ENCODE measurements at places on chromosomes 5 and 9. TPM values are rescaled to one million over a fixed set of nuclear protein-coding genes. Genes with fewer than 3 reads are reported as not detected.

- DNase-seq, result no peak
Observed at GRCh38 chr5:79578876-79579275, 33.4 kb upstream of the TENT2 start.

Gene UBAP2
- total RNA-seq, result 10.7 TPM

Gene MOB3B
- total RNA-seq, result under 0.01 TPM

- DNase-seq, result no peak
Observed at GRCh38 chr5:91257301-91257700, 125.8 kb downstream of the ARRDC3 start.

DNA sequence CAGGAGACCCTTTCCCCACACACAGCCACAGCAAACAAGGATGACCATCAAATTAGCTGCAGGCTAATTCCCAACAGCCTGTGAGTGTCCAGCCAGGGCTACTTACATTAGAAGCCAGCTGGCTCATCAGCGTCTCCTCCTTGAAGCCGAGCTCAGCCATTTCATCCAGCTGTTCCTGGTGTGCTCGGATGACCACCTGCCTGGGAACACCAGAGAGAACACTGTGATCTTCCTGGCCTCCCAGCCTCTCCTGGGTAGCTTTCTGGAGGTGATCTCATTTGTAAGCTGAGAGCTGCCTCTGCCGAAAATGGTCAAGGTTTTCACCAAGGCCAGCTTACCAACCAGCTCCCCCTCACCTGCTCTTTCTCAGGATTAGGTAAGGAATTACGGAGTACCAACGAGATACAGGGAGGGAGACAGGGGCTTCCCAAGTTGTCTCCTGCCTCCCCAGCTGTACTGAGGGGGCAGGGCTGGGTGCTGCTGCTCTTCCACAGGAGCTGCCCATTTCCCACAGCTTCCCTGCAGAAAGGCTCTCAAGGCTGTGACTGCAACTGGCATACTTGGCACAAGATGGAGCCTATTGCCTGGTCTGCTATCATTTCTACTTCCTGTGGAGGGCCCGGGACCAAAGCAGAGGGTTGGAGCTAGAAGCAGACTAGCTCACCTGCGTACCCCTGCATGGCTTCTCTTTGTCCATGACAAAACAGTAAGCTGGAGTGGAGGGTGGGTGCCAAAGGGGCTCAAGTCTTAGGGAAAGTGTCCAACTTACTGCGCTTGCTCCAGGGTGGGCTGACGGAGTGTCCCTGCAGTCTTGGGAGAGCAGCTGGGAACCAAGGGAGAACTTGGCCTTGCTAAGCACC, 73.9 kb downstream of the KIF24 start:
- DNase-seq, result peak; percentile 74

Gene SYK
- total RNA-seq, result not detected

Gene SLCO6A1
- 0.60 TPM for total RNA-seq

GRCh38 chr5:122727112-122727541, 47.8 kb upstream of the SNX2 start:
- peak; percentile 58 for DNase-seq

Gene AGXT2
- not detected for total RNA-seq

DNA sequence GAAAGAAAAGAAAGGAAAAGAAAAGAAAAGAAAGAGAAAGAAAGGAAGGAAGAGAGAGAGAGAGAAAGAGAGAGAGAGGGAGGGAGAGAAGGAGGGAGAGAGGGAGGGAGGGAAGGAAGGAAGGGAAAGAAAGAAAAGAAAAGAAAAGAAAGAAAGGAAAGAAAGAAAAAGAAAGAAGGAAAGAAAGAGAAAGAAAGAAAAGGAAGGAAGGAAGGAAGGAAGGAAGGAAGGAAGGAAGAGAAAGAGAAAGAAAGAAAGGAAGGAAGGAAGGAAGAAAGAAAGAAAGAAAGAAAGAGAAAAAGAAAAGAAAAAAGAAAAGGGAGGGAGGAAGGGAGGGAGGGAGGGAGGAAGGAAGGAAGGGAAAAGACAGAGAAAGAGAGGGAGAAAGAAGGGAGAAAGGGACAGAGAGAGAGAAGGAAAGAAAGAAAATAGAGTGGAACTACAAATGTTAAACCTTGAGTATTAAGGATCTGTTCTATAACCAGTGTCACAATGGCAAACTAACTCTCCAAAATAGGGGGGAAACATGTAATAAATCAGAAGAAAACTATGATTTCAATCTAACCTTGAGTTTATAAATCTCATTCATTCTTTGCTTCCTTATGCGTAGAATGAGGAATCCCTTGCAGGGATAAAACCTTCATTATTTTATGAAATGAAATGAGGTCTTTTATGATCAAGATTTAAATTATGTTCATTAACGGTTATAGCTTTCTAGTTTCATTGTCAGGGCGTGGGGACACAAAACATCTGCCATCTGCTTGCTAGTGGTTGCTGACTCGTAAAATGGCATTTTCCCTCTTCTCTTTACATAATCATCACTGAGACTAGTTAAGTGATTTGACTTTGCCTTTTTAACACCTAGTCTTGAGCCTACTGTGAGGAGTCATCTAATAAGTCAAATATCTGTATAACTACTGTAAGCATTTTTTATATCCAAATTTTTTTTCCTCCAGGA, 40.7 kb upstream of the RAD23B start:
- peak; percentile 57 for DNase-seq

DNA sequence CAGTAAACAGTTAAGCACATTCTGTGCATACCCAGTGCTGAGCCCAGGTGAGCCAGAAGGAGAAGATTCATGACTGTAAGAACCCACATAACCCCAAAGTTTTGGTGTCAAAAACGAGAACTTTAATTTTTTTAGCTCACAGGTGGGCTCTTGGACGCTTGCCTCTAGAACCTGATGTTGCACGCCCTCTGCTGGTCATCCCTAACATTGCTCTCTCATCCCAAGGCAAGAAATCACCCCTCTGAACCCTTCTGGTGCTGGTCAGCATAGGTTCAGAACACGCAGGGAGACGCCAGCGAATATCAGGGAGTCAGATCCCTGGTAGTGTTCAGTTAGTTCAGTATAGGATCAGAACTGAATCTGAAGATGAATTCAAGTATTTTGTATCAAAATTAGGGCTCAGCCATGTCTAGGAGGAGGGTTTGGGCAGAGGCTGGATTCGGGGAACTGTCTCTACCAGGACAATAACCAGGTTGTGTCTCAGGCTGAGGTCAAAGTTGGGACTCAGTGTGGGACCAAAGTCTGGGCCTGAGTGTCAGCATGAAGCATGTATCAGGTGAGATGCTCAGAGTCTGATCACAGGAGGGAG, 4.1 kb upstream of the DNAJB5 start:
- DNase-seq, result peak; percentile 56

- no peak for DNase-seq
Observed at GRCh38 chr9:69086312-69086711, 50.8 kb downstream of the FXN start.

Gene TTC23L
- total RNA-seq, result 0.20 TPM

DNA sequence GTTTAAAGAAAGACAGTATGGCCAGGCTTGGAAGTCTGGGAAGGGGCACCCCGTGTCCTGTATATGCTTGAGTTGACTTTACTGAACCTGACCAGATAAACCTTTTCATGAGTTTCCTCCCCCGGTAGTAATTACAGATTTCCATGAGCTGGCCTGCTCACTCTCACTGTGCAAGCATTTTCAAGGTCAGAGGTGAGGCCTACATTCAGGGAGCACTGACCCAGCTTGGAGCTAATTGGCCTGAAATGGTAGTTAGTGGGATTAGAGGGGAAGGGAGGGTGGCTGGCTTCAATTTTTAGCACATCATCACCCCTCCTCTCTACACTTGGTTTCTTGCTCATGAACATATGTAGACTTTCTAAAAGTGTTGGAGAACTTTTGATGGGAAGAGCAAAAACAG, 99.2 kb downstream of the PSAT1 start:
- DNase-seq, result no peak

Measured in RPMI7951 (cell line).